ENCODE measurements at places on chromosomes 3 and 15.

GRCh38 chr3:140942221-140943104, 827 bp downstream of the SLC25A36 start:
- no peak for DNase-seq

DNA sequence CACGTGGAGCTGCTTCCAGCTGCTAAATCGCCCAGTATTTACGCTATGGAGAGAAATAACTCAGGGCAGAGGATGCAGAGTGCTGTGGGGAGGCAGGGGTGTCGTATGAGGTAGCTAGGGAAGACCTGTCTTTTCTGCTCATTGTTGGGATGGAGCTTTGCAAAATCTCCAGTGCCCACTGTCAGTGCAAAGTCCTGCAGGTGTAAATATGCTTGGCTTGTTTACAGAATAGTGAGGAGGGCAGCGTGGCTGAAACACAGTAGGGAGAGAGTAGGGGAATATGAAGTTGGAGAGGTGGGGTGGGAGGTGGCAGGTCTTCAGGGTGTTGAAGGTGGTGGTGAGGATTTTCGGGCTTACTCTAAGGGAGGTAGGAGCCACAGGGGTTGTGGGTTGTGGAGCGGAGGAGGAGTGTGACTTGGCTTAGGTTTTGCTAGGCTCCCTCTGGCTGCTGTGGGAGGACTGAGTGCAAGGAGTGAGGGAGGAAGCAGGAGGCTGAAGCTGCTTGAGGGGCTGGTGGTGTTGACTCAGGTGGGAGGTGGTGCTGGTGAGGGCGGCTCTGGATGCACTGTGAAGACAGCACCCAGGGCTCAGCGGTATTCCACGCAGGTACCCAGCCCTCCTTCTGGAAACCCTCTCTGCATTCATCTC, 125.7 kb downstream of the FBLN2 start:
- DNase-seq, result no peak

DNA sequence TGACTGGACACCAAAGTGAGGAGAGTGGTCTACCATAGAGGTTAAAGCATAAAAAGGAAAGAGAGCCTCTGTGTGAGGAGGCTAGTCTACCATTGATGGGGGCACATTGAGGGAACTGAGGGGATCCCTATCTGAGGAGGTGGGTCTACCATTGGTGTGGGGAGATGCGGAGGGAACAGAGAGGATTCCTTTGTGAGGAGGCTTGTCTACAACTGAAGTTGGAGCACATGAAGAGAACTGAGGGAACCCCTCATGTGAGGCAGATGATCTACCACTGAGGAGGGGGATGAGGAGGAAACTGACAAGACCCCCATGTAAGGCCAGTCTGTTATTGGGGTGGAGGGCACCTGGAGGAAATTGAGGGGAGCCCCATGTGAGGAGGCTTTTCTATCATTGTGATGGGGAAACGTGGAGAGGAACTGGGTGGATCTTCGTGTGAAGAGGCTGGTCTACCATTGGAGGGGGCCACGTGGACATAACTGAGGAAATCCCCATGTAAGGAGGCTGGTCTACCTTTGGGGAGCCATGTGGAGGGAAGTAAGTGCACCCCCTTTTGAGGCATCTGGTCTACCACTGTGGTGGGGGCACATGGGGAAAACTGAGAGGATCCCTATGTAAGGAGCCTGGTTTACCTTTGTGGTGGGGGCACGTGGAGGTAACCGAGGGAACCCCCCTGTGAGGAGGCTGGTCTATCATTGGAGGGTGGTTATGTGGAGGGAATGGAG, 160.1 kb downstream of the FBLN2 start:
- no peak for DNase-seq

DNA sequence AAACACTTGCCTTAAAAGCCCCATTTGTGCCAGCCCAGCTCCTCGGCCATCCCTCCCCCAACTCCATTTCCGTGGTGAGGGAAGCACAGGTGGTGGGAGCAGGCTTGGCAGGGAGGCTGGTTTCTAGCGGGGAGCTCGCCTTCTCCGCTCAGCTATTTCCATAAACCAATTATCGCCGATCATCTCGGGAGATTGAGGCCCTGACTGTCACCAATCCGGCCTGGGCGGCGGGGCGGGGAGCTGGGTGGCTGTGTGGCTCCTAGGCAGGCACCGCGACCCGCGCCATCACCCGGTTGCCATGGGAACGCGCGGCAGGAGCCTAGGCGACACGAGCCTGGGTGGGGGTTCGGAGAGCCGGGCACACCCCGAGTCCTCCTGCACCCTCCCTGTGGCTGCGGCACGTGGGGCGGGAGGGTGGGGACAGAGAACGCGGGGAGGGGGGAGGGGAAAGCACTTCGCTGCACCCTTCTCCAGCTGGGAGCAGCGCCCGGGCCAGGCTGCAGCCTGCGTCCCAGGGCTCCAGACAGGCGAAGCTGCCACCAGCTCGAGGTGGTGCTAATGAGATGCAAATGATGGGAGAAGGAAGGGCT, 9.3 kb downstream of the CCDC33 start:
- no peak for DNase-seq

DNA sequence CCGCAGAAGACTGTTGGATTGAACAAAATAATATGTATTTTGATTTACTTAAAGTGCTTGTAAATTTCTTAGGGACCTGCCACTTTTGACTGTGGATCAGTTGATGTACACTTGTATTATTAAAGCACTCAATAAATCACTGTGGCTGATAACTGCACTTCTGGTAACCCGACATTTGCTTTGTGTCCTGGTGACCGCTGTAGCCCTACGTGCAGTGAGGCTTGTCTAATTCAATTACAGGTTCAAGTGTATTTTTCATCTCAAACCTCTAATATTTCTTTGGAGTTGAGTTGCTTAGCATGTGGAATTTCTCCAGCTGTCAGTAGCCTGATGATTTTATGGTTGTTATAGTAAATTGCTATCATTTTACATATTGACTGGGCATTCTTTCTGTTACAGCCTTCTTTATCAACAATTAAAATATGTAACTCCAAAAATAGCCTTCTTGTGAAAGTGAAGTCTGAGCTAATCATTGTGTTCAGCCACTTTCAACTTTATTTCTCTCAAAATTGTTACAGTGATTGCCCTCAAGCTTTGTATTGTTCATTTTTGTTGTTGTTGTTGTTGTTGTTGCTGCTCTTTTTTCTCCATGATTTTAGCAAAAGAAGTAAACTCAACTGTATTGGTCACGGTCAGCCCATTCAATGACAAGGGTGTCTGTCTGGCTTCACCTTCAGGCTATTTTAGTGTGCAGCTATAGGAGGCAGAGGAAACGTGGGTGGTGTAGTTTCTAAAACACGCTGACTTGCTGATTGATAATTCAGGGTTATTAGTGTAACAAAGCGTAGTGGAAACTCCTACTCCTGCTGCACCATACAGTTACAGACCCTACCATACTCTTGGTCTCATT, 215.1 kb upstream of the UBE2E1 start:
- no peak for DNase-seq

DNA sequence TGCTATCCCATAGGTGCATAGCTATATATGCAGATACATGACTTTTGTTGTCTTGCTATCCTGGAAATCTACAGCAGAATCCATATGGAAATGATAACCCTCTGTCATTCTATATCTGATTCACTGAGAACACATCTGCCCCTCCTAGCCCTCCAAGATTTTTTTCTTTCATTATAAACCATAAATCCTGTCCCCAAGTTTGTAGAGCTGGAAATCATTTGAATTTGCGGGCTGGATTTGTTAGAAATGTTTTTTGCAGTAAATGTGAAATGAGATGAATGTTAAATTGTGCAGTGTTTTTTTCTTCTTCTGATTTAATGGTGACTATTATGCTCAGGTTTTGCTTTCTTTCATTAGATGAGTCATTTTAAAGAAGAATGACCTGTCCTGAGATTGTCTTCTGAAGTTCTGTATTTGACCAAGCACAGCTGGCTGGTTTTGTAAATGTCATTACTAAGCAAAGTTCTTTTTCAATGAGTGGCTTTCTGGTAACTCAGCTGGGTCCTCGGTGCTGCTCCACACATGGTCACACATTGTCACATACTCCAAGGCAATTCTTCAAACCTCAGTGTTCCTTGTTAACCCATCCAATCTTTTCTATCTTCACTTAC, 25.3 kb upstream of the ABHD17C start:
- DNase-seq, result no peak

GRCh38 chr3:64094713-64095079, 71.4 kb upstream of the PSMD6 start:
- DNase-seq, result no peak

DNA sequence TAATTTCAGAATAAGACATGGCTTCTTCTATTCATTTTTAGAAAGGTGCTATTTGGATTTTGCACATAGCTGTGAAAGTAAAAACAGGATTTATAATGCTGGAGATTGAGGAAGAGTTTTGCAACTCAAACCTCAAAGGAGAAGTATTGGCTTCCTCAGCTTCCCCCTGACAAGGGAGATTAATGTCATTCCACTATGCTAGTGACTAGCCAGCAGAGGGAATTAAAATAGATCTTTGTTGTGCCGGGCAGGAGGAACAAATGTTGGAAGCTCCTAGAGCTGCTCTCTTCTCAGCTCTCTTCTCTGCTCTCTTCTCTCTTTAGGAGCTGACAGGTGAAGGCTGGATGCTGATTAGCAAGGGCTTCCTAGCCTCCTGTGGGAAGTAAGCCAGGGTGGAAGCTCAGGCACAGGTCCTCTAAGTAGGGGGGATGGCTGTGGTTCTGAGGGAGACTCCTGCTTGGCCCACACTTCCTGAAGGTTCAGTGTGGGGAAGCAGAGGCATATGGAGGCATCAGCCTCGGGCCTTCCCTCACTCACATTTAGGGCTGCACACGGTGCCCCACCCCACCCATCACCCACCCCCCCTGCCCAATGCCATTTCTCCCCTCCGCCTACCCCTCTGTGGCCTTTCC, 29.6 kb downstream of the CX3CR1 start:
- DNase-seq, result no peak

DNA sequence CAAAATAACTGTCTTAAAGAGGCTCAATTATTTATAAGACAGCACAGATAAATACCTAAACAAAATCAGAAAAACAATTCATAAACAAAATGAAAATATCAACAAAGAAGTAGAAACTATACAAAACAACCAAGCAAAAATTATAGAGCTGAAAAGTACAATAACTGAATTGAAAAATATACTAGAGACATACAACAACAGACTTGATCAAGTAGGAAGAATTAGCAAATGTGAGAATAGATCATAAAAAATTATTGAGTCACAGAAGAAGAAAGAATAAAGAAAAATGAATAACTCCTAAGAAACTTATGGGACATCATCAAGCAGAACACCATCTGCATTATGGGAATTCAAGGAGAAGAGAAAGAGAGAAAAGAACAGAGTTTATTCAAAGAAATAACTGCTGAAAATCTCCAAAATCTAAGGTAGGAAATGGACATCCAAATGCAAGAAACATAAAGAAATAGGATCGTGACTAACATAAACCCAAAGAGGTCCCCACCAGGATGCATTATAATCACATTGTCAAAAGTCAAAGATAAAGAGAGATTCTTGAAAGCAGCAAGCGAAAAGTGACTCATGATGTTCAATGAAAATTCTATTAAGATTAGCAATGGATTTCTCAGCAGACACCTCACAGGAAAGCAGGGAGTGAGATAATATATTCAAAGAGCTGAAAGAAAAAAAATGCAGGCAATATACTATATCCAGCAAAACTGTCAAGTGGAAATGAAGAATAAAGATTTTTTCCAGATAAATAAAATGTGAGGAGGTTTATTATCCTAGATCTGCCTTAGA, 85.9 kb downstream of the DCLK3 start:
- DNase-seq, result no peak

GRCh38 chr3:76976996-76977395, 62.9 kb upstream of the ROBO2 start:
- no peak for DNase-seq

GRCh38 chr3:183583331-183584245, 28.1 kb upstream of the KLHL6 start:
- no peak for DNase-seq

DNA sequence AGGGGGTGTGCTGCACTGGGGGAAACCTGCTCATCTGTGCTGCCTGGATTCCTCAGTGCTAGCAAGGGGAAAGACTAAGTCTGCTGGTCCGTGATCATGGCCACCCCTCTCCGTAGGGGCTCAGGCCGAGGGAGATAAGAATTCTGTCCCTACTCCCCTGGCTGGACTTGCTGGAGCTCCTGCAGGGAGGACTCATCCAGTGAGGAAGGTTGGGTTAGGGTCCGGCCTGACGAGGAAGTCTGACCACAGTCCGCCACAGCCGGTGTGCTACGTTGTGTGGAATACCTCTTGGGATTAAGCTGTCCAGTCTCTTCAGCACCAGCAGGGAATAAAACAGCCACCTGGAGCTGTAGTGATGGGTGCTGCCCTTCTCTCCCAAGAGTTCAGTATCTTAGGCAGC, 1309.1 kb upstream of the CADM2 start:
- no peak for DNase-seq

DNA sequence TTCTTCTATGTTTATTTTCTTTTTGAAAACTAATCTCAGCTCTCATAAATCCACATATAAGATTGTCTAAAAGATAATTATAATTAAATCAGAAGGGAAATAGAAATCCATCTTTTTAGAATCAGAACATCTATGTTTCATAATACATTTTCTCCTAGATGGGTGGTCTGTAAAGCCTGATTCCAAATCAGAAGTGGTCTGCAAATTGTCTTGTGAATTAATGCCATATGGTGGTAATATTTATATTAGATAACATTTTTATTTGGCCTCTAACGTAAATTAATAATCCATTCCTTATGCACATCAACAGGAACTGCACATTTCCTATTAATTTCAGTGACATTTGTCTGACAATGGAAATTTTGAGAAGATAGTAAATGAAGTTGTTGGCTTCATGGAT, 52.8 kb upstream of the TBC1D5 start:
- DNase-seq, result no peak

GRCh38 chr15:65663521-65663920, 41.8 kb downstream of the SLC24A1 start:
- DNase-seq, result no peak
